ENCODE measurements at places on chromosomes 2 and 18.

DNA sequence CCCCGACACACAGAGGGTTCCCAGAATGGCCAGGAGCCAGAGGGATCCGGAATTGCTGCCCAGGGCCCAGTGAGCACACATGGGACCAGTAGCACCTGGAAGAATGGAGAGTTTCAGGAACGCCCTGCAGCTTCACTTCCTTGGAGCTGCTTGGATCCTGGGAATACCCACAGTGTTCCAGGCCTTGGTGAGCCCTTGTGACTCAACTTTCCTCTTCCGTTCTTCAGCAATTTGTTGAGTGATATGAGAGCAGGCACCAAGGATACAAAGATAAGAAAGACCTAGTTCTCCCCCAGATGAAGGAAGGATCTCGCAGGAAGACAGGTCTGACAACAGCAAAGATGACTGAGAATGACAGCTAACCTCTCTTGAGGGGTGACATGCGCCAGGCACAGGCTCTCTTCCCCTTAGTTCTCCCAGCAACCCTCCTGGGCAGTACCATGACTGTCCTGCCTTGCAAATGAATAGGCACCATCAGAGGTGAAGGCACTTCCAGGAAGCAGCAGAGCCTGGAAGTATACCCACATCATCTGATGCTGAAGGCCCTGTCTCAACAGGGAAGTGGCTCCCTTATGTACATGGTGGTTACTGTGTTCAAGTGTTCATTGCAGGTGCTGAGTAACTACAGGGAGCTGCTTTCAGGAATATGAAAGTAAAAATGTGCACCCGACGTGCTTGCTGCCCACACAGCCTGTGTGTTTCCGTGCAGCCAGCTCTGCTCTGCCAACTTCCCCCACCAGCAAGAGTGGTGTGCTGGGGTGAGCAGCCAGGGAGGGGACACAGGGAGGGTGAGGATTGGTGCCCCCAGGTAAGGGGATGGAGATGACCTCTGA, 116.2 kb downstream of the STPG4 start:
- DNase-seq = no peak

- no peak for DNase-seq
Measured at GRCh38 chr2:23100406-23100805, 284.6 kb upstream of the KLHL29 start.

GRCh38 chr2:147430408-147430807, 414.4 kb upstream of the ACVR2A start:
- no peak for DNase-seq

GRCh38 chr2:70702711-70703395, 65.1 kb downstream of the ADD2 start:
- DNase-seq = no peak

DNA sequence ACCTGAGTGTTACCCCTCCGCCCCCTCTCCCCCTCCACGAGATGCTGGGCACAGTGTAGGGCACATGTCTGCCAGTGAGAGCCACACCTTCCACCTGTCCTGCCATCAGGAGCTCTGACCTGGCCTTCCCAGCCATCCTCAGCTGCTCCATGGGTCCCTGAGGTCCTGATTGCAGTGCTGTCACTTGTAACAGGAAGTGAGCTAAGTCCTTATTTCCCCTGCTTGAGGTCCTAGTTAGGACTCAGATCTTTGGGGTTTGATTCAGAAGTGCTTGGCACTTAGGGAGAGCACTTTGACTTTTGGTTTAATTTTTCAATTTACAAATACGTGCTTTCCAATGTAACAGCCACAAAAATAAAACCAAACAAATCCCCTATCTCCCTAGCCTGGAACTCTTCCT, 125.5 kb downstream of the WDSUB1 start:
- DNase-seq = no peak

Measured in omental fat pad (tissue), 4 donors.